ENCODE measurements at places on chromosomes 7 and 10.
A peak's percentile ranks its signal among the peaks of the same experiment; 100 is the strongest.

GRCh38 chr10:69451784-69452251 is 553 bp downstream of the TSPAN15 start:
- no peak for DNase-seq

DNA sequence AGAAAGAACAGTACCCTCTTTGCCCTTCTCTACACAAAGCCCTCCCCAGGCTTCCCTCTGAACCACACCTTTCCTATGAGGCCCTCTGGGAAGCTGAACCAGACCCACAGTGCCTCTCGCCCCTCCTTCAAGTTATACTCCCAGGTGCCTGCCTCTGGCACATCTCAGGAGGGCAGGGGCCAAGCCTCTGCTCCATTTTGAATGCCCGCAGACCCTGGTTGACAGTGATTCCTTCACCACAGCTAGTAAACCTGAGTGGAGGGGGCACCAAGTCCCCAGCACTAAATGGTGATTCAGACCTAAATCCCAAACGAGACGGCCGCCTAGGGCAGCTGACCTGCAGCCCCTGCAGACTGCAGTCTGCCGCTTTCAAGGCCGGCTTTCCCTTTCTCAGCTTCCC is 230.5 kb upstream of the ZNF32 start:
- no peak for DNase-seq

DNA sequence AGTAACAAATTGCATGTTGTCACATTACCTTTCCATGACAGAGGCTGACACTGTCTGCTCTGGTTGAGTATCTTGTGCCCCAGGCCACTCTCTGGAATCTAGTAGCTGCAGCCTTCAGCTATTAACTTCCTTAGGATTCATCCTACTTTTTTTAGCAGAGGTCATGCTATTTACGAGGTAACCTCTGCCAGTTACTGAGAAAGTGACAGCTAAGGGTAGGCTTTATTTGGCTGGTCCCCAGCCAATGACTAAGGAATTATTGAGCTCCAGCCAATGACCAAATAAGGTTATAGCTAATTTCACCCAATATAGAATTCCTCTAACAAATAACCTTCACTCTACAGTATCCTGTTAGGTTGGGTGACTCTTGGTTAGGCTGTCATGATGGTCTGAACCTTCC is 1361.7 kb downstream of the XPNPEP1 start:
- no peak for DNase-seq

DNA sequence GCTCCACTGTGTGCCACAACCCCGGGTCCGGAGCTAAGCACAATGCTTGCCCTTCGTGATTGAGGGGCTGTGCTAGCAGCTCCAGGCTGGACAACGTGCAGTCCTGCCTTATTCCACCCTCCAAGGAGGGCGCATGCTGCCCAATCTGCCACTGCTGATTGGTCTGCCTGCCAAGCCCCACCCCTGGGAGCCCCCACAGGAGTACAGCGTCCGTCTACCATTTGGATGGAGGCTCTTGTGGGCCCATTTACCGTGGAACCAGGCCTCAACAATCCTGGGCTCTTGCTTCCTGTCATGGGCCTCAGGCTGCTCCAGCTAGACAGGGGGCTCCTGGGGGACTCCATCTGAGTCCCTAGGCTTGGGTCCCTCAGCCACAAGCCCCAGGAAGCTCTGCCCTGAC is 173.3 kb downstream of the SLIT1 start:
- DNase-seq = no peak

DNA sequence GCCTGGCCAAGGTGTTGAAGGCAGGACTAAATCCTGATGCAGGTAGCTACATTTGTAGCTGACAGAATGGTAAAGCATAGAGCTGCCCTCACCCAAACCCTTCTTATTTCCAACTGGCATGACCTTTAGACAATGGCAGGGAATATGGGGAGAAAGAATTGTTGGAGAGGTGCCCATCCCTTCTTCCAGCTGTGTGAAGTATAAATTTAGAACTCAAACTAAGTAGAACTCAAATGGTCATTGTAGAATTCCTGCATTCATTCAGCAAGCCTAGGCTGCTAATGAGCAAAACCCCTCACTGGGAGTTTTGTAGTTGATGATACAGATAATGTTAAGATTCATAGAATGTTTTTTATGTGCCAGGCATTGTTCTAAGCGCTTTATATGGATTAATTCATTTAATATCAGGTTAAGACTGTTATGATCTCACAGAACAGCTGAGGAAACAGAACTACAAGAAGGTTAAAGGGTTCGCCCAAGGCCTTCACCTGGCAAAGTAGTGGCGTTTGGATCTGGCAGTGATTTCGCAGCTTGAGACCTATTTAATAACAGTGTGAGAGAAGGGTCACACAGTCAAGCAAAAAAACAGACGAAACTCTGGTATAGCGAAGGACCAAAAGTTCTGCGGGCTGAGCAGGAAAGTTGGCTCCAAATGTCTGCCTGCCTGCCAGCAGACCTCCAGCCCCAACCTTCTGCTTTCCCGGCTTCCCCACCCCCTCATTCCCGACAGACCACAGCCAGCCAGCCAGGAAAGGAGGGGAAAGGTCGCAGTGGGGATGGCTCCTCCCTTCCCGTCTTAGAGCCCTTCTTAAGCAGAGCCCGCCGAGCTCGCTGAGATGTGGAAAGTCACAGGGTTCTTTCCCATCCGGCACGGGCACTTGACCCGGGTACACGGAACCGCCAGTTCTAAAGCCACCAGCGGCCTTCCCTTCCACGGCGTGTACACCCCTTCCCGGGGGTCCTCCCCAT is 1.6 kb upstream of the HILPDA start:
- DNase-seq = no peak

- no peak for DNase-seq
Measured at GRCh38 chr10:22712211-22712955, 2.0 kb downstream of the PIP4K2A start.

- peak; percentile 64 for DNase-seq
Measured at GRCh38 chr7:136687693-136688322, 180.6 kb upstream of the CHRM2 start.

DNA sequence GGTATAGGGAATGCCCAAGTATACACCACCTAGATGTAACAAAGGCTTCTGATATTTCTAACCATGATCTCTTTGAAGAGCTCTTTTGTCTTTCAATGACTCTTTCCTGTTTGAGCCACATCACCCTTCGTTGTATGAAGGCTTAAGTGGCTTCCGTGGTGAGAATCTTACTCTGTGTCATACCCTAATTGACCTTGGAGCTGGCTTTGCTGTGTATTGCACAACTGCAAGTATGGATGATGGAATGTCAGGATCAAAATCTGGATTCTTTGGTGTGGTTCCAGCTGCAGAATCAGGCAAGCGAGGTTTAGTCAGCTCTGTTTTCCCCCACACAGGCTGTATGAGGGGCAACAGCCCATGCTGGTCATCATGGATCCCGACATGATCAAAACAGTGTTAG is 16.0 kb downstream of the CYP3A43 start:
- DNase-seq = no peak

DNA sequence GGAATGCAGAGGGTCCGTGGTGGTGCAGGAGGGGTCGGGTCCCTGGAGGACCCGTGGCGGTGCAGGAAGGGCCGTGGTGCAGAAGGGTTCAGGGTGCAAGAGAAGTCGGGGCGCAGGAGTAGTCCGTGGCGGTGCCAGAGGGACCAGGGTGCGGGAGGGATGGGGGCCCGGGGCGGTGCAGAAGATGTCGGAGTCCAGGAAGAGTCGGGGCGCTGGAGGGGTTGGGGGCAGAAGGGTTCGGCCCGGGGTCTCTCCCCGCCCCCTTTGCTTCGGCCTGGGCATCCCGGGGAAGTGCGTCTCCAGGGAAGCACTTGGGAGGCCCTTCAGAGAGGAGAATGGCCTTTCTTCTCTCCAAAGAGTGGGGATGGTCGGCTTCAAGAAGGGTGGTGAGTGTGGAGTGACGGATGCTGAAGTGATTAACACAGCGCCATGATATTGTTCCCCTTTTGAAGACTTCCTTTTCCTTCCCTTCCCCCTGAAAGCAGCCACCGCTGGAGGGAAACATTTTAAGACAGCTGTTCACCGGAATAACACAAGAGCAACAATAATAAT is 997 bp downstream of the WDR37 start:
- DNase-seq = no peak

DNA sequence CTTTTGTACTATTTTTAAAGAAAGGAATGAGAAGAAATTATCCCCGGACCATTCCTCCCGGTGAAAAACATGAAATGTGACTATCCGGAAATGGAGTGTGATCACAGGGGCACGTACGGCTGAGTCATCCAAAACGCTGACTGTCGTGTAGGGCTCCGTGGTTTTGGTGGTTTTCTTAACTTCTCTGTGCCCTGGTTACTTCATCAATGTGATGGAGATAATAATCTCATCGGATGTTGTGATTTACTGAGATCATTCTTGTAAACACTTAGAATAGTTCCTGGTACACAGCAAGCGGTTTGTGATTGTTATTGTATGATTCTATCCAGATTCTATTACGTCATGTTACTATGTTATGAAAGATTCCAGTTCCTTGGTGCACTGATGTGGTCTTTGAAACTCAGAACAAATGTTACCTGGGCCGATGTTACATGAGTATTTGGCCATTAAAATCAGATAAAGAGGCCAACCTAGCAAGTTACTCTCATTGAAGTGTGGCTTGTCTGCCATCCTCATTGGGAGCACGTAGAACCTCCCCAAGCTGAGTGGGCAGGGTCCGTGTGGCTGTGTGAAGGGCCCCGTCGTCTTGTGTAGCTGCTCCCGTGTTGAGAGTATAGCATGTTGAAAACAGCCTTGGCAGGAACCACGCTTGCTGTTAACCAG is 99.5 kb downstream of the CAMK1D start:
- peak; percentile 10 for DNase-seq

- DNase-seq = no peak
Measured at GRCh38 chr10:77889277-77889903, 37.2 kb downstream of the DLG5 start.

- no peak for DNase-seq
Measured at GRCh38 chr10:116292493-116292892, 19.5 kb upstream of the GFRA1 start.

DNA sequence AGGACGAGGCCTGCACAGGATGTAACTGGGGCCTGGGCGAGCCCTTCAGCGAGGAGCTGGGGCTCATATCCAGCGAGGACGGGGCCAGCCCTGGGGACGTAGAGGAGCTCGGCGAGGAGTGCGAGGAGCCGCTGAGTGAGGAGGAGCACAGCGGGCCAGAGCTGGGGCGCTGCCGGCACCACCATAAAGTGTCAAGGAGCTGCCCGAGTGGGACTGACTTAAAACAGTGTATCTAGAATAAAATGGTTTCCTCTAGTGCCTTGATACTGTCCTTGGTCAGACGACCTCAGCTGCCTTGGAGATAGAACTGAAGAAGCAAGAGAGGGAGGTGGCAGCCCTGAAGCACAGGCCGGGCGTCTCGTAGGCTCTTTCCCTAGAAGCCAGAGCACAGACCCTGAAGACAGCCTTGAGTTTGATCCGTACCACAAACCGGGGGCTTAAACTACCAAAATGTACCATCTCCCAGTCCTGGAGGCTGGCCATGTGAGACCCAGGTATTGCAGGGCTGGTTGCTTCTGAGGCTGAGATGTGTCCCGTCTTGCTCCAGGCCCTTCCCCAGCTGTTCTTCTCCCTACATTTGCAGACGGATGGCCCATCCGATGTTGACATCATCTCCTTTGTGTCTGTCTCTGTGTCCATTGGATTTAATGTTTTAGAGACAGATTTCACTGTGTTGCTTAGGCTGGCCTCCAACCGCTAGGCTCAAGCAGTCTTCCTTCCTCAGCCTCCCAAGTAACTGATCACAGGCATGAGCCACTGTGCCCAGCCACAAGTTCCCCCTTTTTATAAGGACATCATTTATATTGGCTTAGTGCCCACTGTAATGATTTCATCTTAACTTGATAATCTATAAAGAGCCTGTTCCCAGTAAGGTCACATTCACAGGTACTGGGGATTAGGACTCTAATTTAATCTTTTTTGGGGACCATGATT is 35.8 kb downstream of the DNAJB6 start:
- no peak for DNase-seq

GRCh38 chr10:101329341-101330032 is 24.5 kb upstream of the BTRC start:
- DNase-seq = no peak

- DNase-seq = no peak
Measured at GRCh38 chr10:98423691-98424120, 8.7 kb upstream of the PYROXD2 start.

DNA sequence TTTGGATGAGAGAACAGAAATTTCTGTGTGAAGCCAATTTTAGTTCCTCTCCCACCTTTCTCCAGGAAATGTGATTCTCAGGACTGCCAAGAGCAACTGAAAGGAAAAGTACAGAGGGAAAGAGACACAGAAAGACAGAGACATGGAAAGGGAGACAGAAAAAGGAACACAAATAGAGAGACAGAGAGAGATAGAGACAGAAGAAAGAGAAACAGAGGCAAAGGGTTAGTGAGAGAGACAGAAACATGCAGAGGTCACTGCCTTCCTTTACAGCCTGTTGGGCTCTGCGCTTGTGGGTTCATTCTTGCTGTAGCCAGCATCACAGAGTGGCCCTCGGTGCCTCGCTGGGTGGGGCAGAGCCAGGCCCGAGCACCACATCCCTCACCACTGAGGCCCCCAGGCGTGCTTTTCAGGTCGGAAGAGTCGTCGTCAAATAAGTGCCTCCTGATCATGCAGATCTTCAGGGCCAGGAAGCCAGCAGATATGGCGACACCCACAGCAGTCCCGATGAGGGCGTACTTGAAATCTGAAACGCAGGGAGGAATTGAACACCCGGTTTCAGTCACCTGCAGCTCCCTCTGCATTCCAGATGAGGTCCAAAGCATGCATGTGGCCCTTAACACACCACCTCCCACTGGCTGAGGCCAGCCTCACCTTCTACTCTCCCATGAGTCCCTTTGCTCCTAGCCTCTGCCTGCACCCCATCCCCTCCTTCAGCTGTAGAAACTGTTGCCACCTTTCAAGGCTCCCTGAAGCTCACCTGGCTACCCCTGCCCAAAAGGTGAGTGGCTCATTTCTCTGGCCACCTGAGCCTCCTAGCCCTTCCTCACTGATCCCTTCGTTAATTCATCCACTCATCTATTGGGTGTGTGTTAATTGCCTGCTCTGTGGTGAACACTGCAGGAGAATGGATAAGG is 21.4 kb downstream of the TMEM273 start:
- DNase-seq = no peak

- DNase-seq = no peak
Measured at GRCh38 chr7:144723301-144723700, 112.6 kb downstream of the TPK1 start.

GRCh38 chr10:76885816-76886215 is 751.8 kb downstream of the KCNMA1 start:
- DNase-seq = no peak

DNA sequence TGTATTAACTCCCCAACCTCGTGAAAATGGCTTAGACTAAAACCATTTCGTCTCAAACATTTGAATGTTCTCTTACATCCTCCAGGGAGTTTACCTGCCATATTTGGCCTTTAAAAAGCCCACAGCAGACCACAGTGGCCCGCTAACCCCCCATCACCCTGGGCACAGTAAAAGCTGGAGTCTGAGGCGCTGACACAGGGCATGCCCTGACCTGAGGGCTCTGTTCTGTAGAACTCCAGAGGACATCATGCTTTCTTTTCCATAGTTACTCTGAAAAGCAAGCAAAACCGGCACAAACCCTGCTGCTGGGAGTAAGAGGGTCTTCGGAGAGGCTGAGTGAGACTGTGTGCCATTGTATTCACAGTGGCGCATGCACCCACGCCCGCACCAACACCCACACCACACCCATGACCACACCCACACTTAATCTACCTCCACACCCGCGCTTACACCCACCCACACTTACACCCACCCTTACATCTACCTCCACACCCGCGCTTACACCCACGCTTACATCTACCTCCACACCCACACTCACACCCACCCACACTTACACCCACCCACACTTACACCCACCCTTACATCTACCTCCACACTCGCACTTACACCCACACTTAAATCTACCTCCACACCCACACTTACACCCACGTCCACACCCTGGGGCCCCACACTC is 32.1 kb downstream of the LRRC27 start:
- no peak for DNase-seq
